Hepatocyte (in vitro differentiated cells): ENCODE measurements at places on chromosomes 13 and 19.

DNA sequence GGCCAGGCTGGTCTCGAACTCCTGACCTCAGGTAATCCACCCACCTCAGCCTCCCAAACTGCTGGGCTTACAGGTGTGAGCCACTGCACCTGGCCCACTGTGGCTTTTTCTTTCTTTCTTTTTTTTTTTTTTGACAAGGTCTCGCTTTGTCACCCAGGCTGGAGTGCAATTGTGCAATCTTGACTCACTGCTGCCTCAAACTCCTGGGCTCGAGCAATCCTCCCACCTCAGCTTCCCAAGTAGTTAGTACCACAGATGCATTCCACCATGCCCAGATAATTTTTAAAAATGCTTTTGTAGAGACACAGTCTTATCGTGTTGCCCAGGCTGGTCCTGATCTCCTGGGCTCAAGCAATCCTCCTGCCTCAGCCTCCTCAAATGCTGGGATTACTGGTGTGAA lies 12.1 kb upstream of the FCGBP start:
- no peak for DNase-seq

GRCh38 chr19:32181216-32181920 lies 164.0 kb upstream of the ZNF507 start:
- DNase-seq, result no peak

DNA sequence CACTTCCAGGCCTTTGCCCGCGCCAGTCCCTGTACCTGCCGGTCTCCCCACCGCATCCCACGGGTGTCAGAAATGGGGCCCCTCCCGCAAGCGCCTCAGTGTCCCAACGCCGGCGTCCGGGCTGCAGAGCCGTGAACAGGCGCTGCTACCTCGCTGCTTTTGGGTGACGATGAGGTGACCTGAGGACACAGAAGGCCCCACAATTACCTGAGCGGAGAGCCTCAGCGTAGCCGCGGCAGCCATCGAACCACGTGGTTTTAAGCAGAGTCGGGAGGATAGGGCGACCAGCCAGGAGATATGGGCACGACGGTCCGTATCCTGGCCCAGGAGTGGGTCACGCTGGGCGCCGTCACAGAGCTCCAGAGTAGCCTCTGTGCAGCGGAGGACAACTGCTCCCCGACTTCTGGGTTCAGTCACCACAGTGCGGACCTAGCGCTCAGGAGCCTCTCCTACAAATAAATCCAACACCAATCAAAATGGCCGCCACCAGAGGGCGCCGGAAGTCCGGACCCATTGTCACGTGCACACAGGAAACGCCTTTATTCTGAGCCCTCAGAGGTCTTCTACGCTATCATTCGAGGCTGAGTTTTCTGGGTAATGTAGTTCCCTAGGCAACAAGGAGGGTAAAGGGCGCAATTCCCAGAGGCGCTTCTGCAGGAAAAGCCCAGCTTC lies at the start of gene ZNF814:
Gene ZNF814 (minus strand): TSS at position 478 of the 672 bp plus-strand sequence. CDS start 235 bp downstream, at position 243.
- peak; percentile 90 for DNase-seq

- DNase-seq, result no peak
Observed at GRCh38 chr19:45421947-45422498, 1.7 kb downstream of the ERCC1 start.

DNA sequence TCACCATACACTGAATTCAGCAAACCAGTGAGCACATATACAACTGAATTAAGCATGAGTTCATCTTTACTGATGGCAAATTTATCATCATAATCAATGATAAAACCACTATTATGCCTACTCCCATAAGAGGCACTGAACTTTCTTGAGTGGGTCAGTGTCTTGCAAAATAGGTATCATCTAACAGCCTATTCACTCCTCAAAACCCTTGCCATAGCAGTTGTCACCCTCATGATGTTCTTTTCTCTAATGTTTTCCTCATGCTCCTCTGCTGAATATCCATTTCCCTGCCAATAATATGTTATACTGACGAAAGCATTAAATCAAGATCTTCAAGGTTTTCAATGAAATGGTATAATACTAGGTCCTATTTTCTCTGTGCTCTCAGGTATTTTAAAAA lies 5.6 kb downstream of the ARGLU1 start:
- DNase-seq, result no peak

- no peak for DNase-seq
Observed at GRCh38 chr19:49938662-49939061, 9.4 kb upstream of the NUP62 start.

DNA sequence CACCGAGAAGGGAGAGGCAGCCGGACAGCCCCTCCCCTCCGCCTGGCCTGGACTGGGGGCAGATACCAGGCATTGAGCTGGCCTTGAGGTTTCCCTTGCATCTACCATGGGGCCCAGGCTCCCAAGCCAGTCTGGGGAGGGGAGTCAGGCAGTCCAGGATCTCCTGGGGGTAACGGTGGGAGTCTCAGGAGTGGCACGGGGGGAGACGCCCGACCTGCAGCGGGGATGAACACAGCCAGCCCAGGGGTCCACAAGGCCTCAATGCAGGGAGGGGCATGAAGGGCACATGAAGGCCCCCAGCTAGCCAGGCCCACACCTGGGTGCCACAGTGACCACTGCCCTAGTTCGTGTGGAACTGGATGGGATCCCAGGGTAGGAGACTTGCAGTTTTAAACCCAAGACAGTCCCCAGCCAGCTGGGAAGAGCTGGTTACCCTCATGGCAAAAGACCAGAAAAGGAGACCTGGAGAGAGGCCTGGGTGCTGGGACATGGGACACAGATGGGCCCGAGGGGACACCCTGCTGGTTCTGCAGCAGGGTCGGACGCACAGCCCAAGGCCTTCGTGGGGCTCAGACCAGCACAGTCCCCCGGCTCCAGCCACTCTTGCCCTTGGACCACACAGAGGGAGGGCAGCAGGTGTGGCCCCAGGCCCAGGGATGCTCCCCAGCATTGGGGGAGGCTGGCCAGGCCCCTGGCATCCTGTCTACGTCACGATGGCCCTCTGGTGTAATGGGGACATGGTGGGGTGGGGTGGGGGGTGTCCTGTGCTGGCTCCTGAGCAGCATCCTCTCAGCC lies 4.6 kb upstream of the UQCR11 start:
- DNase-seq, result no peak

DNA sequence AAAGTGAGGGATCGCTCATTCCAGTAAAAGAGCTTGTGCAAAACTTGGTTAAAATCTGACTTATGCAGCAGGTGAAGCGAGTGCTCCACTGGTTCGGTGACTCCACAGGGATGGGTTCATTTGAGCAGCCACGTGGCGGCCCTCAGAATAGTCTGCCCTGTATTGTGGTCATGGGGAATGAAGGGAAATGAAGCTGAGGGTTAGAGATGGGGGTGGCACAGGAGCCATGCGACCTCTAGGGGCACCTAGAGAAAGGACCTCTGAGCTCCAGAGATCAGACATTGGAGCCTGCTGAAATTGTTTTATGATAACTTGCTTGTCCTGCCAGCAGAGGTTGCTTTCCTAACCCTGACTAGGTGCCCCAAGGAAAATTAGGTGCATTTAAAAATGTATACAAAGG lies 26.6 kb downstream of the CBY2 start:
- peak; percentile 22 for DNase-seq

- no peak for DNase-seq
Observed at GRCh38 chr19:54193011-54193410, 1.9 kb downstream of the TSEN34 start.

- no peak for DNase-seq
Observed at GRCh38 chr19:30810726-30811125, 438.5 kb downstream of the ZNF536 start.

GRCh38 chr13:24842549-24843274 lies 78.7 kb downstream of the RNF17 start:
- peak; percentile 20 for DNase-seq

DNA sequence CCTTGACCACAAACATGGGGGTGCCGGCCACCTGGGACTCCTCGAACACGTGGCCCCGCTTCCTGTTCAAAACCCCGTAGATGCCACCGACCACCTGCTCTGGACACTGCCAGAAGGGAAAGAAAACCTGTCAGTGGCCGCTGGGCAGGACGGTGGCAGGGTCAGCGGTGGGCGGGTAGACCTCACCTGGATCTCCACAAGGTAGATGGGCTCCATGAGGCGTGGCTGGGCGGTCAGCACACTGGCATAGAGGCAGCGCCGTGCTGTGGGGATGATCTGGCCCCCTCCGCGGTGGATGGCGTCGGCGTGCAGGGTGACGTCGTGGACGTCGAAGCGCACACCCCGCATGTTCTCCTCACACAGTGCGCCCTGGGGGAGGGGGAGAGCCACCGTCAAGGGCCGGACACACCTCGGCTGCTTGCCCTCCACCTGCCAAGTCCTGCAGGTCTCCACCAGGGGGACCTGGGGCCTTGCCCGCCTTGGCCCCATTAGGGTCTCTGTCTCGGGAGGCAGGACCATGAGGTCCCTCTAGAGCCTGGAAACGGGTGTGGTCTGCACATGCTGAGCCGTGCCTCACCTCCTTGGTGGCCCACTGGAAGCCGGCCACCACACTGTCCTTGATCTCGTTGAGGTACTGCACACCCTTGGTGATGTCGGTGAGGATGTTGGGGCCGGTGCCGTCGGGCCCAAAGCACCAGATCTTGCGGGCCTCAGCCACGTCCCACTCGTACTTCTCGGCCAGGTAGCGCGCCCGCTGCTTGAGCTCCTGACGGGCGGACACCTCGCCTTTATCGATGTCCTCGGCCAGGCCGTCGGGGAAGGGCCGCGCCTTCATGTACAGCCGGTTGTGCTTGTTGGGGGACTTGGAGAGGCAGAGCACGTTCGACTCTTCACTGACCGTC lies 6.6 kb upstream of the DAPK3 start:
- DNase-seq, result peak; percentile 9

- no peak for DNase-seq
Observed at GRCh38 chr13:57638186-57638890, 6.8 kb downstream of the PCDH17 start.

GRCh38 chr13:91400671-91401070 lies 2.2 kb downstream of the GPC5 start:
- no peak for DNase-seq

- DNase-seq, result no peak
Observed at GRCh38 chr13:59607780-59608233, 555.9 kb downstream of the DIAPH3 start.
